ENCODE measurements at places on chromosomes 3 and 15.

DNA sequence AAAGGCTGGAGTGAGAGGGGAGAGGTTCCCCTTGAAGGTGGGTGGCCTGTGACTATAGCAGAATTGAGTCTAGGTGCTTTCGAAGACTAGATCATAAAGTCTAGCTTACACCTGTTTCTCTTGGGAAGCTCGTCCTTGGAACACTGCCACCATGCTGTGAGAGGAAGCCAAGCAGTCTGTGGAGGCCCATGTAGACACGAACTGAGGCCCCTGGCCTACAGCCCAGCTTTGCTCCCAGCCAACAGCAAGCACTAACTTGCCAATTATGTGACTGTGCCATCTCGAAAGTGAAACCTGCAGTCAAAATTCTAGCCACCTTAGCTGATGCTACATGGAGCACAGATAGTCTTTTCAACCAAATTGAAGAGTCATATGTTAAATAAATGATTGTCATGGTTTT lies 190.5 kb upstream of the NECTIN3 start:
- no peak for DNase-seq

- no peak for DNase-seq
These were observed 70.8 kb downstream of the ADAM10 start for GRCh38 chr15:58678683-58679082.

GRCh38 chr3:76482510-76482909 lies 557.4 kb upstream of the ROBO2 start:
- DNase-seq, result no peak

- no peak for DNase-seq
These were observed 21.8 kb downstream of the C3orf18 start for GRCh38 chr3:50545781-50546180.

- DNase-seq, result no peak
These were observed 13.2 kb upstream of the EDC3 start for GRCh38 chr15:74709011-74709410.

DNA sequence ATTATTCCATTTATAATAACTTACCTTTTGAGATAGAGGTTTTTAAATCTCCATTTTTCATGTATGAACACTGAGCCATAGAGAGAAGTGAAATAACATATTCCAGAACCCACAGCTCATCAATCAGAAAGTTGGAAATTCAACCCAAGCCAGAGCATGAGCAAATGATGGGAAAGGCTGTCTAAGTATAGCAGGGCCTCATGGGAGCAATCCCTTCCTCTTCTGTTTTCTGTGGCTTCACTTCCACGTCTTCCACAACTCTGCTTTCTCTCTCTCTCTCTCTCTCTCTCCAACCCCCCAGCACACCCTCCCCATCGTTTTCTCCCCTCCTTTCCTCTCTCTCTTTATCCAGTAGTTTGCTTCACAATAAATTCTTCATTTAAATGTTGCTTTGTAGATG lies 14.8 kb upstream of the IL1RAP start:
- no peak for DNase-seq

DNA sequence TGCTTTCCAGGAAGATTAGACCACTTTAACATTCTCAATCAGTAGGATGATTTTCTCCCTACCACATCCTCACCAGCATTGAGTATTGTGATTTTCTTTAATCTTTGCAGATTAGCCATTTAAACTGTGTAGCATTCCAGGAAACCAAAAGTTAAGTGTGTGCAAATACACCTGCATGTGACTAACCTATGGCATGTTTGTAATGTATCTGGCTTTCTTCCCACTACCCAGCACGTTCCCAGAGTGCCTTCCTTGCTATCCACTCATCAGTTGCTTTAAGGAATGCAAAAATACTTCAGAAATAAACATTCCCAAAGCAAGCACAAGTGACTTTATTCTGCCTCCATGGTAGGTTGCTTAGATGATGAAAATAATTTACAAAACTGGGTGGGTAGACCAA lies 74.2 kb downstream of the ATG7 start:
- DNase-seq, result no peak

GRCh38 chr3:30521156-30521715 lies 85.2 kb upstream of the TGFBR2 start:
- DNase-seq, result no peak

DNA sequence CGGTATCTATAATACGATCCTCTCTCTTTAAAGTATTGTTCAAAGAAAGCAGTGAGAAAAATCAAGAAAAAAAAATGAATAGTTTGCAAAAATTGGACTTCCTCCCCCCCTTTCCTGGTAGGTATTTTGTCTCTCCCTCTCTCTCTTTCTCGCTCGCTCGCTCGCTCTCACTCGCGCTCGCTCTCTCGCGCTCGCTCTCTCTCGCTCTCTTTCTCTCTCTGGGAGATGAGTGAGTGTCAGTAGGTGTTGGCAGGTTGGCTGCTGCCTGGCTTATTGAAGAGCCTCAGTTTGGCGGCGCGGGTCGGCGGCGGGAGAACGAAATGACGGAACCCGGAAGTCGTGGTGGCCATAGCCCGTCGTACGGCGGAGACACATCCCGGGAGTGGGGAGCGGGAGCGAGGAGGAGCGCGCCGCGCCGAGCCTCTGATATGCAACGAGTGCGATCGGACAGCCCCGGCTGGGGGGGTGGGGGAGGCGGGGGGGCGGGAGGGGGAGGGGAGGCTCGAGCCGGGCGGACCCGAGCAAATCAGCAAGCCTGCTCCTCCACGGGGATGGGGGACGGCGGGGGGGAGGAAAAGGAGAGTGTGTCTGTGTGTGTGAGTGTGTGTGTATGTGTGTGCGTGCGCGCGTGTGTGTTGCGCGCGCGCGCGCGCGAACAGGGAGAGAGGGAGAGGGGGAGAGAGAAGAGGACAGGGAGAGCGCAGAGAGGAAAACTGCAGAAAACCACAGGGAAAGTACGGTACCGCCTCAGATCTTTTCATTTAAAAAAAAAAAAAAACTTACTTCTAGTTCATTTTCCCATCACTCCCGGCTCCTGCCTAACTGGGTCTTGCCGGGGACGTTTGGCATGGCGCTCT lies at the start of gene MEIS2:
TSS of gene MEIS2 (minus strand) at position 441 of the 857 bp plus-strand sequence. CDS start 1,083 bp downstream, outside the sequence.
- peak; percentile 75 for DNase-seq

DNA sequence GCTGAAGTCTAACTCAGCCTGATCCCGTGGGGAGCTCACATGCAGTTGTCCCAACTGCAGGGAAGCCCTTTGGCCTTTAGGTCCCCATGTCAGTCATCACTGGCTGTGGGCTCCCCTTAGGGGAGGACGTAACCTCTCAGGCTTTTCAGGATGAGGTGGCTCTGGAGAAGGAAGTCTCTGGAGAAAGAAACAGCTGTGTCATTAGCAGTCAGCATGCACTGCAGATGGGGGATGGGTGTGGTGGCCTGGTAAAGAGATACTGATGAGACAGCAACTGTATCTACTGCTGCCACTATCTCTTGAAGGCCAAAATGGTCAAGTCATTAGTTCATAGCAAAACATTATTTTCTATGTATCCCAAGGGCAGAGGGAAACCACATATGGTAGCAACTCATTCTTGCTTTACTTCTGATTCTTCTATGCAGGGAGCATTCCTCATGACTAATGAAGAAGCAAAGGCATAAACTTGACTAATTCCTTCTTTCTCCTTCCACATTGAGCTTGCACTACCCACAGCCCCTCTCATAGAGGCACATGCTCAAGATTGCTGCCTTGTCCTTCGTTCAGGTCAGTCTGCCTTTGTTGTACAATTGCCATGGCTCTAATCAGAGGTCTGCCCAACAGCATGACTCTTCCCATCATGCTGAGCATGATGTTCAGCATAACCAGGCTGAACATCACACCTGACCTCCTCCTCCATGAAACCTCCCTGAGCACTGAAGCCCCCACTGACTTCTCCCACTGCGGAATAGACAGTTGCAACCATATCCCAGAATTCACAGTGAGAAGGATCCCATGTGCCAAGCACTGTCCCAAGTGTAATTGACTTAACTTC lies 47.8 kb upstream of the TMEM158 start:
- no peak for DNase-seq

DNA sequence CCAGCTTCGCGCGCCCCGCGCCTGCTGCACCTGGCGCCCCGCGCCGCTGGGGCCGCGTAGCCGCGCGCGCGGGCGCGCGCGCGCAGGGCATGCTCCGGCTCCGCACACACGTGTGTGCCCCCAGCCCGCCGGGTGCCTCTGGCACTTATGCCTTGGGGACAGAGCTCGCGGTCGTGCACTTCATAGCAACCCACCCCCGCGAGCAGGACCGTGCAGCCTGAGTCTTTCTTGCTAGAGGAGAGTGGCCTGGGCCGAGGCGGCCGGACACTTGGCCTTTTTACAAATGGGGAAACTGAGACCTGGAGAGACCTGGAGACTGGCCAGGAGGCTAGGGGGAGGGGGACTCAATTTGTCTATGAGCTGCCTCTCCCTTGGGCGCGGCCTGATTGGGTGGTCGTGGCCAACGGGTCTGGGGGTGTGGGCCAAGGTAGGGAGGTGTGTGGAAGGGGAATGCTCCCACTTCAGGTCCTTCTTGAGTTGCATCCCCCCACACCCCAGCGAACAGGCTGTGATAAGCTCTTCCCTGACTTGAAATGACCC lies 562 bp downstream of the NBEAL2 start:
- no peak for DNase-seq

- DNase-seq, result no peak
These were observed 50.9 kb downstream of the TMEM44 start for GRCh38 chr3:194582196-194582905.

DNA sequence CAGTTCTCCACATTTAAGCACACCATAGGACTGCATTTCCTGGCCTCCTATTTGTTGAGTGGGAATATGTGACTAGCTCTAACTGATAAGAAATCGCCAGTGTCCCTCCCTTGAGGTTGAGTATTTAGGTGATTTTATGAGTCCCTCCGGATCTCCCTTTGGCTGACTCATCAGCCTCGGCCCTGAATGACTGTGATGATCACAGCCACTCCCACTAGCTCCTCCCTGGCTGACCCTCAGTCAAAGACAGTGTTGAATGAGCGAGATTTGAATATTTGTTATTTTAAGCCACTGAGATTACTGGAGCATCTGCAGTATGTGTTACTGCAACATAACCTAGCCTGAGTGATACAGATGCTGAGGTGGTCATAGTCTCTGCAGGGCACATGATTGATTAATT lies 515.3 kb downstream of the EPHB1 start:
- DNase-seq, result no peak

- no peak for DNase-seq
These were observed 330.5 kb downstream of the ROBO2 start for GRCh38 chr3:77370413-77370812.

DNA sequence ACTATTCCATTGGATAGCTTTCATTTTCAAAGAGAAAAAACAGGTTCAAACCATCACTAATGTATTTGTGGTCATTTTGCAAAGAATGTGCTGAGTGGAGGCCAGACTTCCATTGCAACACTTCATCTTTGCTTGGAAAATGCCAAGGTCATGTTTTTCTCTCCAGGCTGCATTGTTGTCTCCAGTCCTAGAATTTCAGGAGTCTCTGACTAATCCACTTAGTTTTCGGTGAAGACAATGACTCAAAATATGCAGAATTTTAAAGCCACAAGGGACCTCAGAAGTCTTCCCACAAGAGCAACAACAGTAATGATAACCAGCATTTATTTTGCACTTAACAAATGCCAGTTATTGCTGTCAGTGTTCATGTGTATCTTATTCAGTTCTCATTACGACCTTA lies 277.0 kb downstream of the RYR3 start:
- DNase-seq, result no peak

GRCh38 chr3:125048282-125048681 lies 7.5 kb downstream of the HEG1 start:
- DNase-seq, result no peak

DNA sequence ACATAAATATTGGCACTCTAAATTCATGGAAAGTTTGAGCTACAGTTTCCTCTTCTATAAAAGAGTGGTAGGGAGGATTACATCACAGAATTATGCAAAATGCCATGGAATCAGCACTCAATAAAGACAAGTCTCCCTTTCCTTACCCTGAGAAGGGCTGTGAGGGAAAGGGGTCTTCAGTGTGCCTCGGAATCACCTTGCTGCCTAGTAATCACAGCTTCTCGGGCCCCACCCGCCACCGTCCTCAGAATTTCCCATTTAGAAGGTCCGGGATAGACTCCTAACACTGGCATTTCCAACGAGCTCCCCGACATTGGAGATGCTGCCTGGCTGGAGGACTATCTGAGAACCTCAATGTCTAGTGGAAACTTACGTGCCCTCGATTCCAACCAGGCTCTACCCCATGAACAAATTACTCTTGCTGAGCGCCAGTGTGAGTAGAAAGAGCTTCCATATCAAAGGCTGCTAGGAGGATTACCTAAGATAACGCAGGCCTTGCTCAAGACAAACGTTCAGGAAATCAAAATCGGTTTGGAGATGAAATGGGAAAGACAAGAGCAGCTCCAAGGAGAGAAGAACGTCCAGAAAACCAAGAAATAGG lies 92.1 kb upstream of the CHD2 start:
- DNase-seq, result peak; percentile 66

- DNase-seq, result no peak
These were observed 16.0 kb downstream of the TNK2 start for GRCh38 chr3:195892105-195893043.

- no peak for DNase-seq
These were observed 193.3 kb downstream of the CD47 start for GRCh38 chr3:107897471-107898061.

DNA sequence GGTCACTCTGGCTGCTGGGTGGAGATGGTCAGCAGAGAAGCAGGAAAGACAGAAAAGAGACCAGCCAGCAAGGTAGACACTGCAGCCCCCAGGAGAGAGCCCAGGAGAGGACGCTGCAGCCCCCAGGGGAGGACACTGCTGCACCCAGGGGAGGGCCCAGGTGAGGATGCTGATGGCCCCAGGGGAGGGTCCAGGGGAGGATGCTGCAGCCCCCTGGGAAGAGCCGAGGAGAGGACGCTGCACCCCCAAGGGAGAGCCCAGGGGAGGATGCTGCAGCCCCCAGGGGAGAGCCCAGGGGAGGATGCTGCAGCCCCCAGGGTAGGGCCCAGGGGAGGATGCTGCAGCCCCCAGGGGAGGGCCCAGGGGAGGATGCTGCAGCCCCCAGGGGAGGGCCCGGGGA lies 196.7 kb upstream of the NSMCE3 start:
- DNase-seq, result no peak

DNA sequence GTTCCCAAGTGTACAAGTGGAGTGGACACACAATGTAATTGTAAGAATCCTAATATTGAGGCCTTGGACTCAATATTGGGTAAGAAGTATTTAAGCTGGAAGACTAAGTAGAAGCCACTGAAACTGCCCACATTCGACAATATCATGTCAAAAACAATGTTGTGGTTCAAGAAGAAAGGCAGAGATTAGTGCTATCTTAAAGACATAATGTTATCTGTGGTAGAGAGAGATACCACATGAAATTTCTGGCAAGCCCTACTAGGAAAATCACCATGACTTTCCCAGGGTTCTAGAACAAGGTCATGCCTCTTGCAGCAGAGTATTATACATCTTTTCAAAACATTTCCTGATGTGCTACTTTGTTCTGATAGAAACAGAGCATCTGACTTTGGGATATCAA lies 192.6 kb downstream of the RAP2B start:
- no peak for DNase-seq

DNA sequence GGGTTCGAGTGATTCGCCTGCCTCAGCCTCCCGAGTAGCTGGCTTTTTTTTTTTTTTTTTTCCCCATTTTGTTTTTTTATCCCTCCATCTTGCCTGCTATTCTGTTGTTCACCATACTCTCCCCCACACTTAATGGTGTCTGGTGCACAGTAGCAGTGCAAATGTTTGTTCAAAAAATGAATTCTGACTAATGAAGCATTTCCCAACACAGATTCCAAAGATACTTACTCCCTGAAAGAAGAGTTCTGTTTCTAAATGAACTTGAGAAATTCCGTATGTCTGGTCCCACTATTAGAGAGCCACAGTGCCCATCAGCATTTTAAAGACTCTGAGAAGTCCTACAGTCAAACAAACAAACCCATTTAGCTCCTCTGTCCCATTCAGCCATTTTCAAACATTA lies 9.5 kb downstream of the EDEM1 start:
- no peak for DNase-seq

GRCh38 chr3:184604039-184604601 lies 42.5 kb downstream of the EPHB3 start:
- DNase-seq, result no peak
